KG1 (cell line): ENCODE measurements at places on chromosomes 6 and 20.

- no peak for DNase-seq
Observed at GRCh38 chr6:110217266-110217665, 37.0 kb downstream of the CDC40 start.

GRCh38 chr20:22993823-22994222 lies 41.3 kb upstream of the SSTR4 start:
- no peak for DNase-seq

DNA sequence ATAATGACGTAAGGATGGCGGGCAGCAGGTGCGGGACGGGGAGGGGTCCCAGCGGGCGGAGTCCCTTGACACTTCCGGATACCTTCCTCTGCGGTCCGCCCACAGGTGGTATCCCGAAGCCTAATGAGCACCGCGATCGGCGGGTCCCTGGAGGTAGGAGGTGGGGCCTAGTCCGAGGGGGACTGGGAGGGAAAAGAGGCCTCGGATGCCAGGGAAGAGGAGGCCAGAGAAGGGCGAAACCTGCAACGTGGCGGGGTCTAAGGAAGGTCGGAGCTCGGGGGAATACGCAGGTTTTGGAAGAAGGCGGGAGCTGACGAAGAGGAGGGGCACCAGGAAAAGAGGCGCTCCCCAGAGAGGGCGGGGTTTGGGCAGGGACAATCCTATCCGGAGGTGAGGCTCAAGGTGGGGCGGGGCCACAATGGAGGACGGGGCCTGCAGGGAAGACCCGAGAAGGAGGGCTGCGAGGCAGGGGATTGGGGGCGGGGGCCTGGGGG lies 3.7 kb downstream of the PRSS16 start:
- no peak for DNase-seq

GRCh38 chr20:57459278-57459677 lies 65.7 kb downstream of the CTCFL start:
- no peak for DNase-seq

- no peak for DNase-seq
Observed at GRCh38 chr6:3006476-3006875, 6.8 kb downstream of the NQO2 start.

DNA sequence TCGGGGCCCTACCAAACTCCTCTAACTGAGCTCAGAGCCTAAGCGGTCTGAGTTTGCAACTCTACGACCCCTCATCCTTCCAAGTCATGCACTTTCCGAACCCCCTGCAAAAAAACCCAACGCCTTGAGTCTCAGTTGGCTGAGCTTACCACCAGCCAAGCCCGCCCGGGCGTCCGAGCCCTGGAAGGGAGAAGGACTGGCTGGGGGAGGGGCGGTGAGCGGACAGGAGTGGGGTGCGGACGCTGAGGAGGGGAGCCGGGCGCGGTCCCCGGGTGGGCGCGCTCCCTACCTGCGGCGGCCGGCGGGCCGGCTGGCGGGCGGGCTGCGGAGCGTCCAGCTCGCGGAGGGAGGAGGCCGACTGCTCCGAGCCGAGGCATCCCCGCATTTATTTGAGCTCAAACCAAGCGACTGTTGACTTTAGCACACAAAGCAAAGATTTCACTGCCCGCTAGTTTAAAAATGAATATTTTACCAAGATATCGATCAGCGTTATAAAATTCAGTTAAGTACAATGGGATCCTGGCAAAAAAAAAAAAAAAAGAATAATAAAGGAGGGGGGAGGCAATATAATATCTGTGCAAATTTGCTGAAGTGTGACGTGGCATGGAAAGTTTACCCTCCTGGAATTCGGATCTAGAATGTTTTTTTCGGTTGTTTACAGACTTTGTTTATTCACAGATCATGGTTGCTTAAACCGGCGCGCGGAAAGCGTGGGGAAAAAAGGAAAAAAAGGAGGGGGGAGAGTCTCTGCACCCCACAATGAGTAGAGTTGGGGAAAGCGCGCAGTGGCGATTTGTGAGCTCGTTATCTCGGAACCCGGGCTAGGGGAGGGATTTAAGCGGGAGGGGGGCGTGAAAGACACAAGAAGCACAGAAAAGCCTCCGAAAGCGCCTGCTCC lies 5.9 kb downstream of the FOXA2 start:
- DNase-seq = no peak

- DNase-seq = no peak
Observed at GRCh38 chr6:145963216-145964068, 716 bp downstream of the SHPRH start.

DNA sequence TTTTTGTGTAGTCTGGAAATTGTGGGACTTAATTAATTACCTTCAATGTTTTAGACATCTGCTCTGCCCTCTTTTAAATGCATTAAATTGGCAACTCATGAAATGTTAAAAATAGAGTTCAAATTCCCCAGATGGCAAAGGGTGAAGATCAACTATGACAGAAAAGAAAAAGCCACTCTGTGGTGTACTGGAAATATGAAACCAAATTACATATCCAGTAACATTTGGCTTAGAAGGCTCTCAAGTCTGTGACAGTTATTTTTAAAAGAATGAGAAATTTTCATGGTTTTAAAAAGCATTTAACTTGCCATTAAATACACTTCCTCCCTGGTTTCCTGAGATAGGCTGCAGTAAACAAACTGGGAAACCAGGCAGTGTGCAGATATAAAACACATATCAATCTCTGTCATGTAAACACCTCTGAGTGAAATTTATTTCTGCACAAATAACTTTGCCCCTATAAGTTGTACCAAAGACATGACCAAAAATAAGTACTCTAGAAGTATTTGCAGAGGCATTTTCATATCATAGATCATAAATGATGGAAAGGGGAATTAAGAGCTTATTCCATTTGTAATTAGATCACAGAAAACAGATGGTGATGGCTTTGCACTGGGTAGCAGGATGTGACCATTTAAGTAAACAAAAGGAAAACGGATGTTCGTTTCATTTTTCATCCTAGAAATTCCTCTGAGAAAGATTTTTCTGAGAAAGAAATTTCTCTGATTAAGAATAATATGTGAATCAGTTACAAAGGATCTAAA lies 360.1 kb downstream of the SAMD5 start:
- no peak for DNase-seq

DNA sequence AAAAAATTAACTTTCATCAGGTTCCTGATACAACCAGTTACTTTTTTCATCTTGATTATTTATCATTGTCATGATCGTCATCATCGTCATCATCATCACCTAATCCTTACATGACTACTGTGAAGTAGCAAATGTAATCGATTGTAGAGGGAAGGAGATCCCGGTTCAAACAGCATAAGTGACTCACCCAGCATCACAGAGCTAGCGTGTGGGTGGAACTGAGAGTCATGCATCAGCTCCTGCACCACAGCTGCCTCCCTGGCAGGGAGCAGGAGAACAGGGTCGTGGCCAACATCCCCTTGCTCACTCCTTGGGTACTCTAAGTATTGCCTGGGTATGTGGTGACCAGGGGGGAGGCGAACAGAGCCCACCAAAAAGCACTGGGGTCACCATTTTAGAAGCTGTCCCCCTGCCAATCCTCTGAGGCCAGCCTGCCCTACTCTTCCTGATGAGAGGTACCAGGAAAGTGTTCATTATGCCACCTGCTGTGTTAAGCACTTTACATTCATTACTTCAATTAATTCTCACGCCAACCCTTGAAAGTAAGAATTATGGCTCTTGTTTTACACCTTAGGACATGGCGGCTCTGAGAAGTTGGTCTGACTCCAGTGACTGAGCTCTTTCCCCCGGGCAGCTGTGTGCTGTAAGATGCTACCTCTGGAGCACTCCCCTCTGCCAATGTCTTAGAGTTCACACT lies 425.2 kb downstream of the CD83 start:
- no peak for DNase-seq

DNA sequence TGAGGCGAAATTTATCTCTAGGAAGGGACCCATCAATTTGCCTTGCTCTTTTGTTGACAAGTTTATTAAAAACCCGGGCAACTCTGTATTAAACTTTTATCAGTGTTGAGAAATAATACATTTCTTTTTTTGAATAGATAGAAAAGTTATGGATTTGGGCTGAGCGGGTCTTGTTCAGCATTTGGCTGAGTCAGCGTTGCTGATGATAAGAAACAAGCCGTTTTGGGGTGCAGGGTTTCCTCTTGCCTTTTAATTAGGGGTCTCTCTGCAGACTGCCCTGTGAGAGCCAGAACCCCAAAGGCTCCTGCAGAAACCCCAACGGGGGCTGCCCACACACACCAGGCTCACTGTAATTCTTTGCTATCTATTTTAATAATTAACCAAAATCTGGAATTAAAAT lies 82.1 kb upstream of the SLCO4A1 start:
- DNase-seq = no peak

- DNase-seq = no peak
Observed at GRCh38 chr6:75135450-75135849, 70.4 kb downstream of the COL12A1 start.

- no peak for DNase-seq
Observed at GRCh38 chr6:7759320-7759719, 33.4 kb downstream of the BMP6 start.

DNA sequence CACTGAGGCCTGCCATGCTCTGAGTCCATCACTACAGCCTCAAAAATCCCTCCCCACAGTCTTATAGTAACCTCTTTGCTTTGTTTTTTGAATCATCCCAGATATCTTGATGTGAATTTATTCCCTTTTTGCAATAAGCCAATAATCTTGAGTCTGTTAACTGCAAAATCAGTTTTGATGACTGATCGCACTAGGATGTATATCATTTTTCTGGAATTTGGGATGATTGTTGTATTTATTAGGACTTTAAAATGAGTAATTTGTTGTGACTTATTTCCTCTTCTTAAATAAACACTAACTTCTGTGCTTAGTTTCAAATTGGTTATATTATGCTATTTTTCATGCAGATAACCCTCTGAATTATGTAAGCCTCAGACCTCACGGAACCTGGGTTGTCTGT lies 5.6 kb downstream of the CST4 start:
- no peak for DNase-seq

- DNase-seq = no peak
Observed at GRCh38 chr20:37543828-37544227, 16.2 kb upstream of the BLCAP start.

GRCh38 chr6:147820520-147820919 lies 312.0 kb downstream of the SAMD5 start:
- DNase-seq = no peak

- peak; percentile 2 for DNase-seq
Observed at GRCh38 chr6:142537612-142538478, 236.0 kb downstream of the ADGRG6 start.

DNA sequence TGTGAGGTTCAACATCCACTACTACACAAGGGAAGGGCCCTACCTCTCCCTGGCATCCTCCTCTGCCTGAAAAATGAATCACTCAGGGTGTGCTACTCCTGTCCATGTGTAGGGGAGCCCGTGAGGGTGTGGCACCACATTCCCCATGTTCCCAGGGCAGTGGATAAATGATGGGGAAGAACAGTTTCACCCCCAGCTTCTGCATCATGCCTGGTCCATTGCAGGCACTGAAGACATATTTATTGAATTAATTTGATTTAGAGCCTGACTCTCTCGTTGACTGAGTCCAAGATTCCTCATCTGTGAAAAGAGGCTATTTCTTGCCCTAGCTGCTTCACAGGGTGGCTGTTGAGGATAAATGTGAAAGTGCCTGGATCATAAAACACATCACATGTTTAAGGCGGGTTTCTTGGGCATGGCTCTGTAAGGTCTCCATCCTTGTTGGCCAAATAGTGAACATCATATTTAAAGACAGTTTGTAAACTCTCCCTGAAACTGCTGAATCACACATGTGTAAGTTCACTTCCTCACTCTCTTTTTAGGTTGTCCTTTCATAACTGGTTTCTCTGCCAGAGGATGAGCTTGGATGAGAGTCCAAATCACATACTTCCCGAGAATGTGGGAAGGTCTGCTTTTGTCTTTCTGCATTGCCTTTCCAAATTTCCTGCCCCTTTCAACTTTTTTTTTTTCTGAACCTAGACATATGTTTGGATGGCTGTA lies 79.7 kb upstream of the FYN start:
- DNase-seq = no peak

GRCh38 chr6:170140129-170140528 lies 150.7 kb downstream of the DLL1 start:
- no peak for DNase-seq

- DNase-seq = peak; percentile 52
Observed at GRCh38 chr20:58306421-58307261, 2.9 kb upstream of the RAB22A start.

DNA sequence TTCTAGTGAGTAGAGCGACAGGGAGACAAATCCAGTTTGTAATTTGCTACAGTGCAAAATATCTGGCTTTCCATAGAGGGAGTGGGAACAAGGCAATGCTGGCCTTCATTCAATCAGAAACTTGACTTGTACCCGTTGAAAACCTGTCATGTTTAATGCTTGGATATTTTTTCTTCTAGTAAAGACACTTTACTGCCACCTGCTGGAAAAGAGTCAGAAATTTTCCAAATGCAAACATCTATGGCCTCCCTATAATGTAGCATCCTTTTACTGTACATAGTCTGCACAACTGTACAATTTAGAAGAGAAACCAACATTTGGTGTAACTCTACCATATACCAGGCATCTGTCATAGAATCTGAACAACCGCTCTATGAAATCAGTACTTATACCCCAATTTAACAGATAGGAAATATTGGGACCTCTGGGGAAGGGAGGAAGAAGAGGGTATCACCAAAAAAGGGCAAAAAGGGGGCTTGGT lies 16.7 kb upstream of the TBC1D20 start:
- DNase-seq = peak; percentile 51

DNA sequence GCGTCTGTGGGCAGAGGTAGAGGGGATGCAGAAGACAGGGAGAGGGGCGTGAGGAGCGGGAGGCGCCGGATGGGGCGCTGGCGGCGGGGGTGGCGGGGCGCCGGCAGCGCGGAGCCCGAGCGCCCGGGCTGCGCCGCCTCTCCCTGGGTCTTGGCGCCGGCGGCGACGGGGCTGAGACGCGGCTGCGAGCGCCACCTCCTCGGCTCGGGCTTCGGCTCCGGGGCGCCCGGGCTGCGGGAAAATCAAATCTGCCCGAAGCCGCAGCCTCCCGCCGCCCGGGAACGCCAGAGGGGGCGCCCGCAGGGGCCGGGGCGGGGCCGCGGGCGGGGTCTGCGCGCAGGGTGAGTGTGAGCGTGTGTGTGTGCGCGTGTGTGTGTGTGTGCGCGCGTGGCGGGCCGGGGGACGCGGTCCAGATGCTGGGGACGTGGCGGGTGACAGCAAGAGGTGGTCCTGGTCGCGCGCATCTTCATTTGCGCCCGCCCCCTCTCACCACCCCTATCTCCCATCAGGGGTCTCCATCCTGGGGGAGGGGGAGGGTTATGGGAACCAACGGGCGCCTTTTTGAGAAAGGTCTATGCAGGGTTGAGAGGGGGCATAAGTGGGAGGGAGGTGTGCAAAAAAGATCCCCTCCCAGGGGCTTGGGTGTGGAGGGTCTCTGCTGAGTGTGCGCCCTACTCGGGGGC lies 646 bp upstream of the CPNE5 start:
- no peak for DNase-seq

DNA sequence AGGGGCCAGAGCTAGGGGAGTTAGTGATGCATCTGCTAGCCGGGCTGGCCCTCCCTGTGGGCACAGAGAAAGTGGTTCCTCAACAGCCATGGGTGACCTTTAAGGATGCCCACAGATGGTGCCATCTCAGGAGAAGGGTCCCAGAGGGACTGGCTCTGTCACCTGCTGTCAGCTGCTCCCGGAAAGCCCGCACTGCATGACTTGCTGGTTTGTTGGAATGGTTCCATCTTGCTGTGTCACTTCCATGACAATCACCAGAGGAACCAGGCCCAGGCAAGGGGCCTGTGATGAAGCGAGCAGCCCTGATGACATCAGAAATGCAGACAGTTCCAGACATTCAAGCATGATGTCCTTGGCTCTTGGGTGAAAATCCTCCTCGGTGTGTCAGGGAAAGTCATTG lies 125.2 kb downstream of the PHACTR3 start:
- DNase-seq = no peak

- DNase-seq = no peak
Observed at GRCh38 chr6:52284131-52284459, 447 bp downstream of the MCM3 start.

- DNase-seq = no peak
Observed at GRCh38 chr6:42026540-42026939, 23.8 kb upstream of the TAF8 start.
